NCI-H774 (cell line): ENCODE measurements at places on chromosomes 11 and 22.

DNA sequence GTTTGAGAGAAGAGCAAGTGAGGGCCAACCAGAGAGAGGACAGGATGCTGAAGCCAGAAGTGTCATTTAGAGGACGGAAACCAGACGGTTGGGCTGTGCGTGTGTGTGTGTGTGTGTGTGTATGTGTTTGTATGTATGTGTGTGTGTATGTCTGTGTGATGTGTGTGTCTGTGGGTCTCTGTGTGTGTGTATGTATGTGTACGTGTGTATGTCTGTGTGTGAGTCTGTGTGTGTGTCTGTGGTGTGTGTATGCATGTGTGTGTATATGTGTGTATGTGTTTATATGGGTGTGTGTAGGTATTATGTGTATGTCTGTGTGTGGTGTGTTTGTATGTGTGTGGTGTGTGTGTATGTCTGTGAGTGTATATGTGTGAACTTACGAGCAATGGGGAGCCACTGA, 77.7 kb upstream of the EIF3D start:
- no peak for DNase-seq

- DNase-seq, result no peak
These were observed 3.4 kb downstream of the DGCR6 start for GRCh38 chr22:18909556-18909955.

- peak; percentile 59 for DNase-seq
These were observed 518.7 kb downstream of the NTM start for GRCh38 chr11:131889146-131889577.

- DNase-seq, result no peak
These were observed 7.7 kb upstream of the GLYATL1B start for GRCh38 chr11:59078435-59078834.

DNA sequence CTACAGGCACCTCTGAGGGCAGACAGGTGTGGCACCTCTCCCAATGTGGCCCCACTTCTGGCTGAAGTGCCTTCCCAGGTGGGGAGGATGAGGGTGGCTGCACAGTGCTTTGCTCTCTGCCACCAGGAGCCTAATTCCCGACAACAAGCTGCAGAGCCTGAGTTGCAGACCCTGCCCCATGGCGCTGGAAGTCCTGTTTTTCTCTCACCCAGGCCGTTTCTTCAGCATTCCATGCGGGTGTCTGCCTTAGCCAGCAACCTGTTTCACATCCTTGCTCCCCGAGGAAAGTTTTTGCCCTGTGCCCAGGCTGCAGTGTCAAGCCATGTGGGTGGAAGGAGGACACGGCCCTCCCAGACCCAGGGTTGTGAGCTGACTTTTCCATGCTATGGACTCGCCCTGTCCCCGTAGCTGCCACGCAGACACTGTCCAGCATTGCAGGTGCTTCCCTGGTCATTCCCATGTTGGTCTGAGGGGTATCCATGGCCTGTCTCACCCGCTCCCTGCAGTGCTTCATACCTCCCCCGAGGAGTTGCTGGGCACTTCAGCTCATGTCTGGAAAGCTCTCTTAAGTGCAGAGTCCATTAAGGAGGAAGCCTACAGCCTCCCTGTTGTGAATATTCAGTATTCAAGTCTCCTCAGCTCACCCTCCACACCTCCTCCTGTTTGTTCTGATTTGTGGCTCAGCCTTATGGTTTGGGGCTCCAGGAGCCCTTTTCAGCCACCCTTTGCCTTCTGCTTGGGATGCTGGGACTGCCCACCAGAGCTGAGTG, 2.9 kb downstream of the DAGLA start:
- DNase-seq, result no peak

- DNase-seq, result no peak
These were observed 747 bp downstream of the NXF1 start for GRCh38 chr11:62804310-62805075.

- DNase-seq, result no peak
These were observed 10.6 kb downstream of the ACAT1 start for GRCh38 chr11:108131993-108132392.

DNA sequence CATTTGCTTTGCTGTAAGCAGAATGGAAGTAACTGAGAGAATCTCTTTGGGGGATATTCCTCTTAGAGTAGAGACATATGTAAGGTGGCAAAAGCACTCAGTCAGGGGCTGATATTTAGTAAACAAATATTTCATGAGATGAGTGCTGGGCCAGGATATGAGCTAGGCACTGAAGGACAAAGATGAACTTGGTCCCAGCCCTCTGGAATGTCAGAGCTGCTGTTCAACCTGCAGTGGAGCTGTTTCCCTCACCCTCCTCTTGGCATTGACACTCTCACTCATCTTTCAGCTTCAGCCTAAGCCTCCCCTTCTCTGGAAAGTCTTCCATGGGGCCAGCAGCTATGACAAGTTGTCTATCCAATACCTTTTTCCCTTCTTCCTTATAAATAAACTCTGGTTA, 22.2 kb downstream of the RASSF10 start:
- DNase-seq, result no peak

- DNase-seq, result no peak
These were observed 13.8 kb upstream of the TEF start for GRCh38 chr22:41367680-41368542.

- DNase-seq, result no peak
These were observed 14.7 kb upstream of the AMPD3 start for GRCh38 chr11:10440401-10440800.

DNA sequence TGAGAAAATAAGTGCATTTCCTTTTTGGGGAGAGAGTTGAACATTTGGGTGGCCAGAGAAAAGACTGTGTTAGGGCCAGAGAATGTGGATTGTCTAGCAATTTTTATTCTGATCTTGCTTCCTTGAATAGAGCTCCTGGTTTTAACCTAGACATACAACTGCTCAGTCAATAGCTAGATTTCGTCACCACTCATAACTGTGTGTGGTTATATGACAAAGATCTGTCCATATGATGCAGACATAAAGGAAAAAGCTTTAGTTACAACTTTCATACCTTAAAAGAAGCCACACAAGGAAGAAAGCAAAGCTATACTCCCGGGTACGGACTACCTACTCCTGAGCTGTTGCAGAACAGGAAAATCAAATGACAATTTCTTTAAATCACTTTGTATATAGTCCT, 37.2 kb downstream of the MS4A6A start:
- no peak for DNase-seq

- no peak for DNase-seq
These were observed 38.9 kb upstream of the MN1 start for GRCh38 chr22:27840436-27840835.

- peak; percentile 9 for DNase-seq
These were observed 32.7 kb downstream of the GRAMD4 start for GRCh38 chr22:46652847-46653331.

DNA sequence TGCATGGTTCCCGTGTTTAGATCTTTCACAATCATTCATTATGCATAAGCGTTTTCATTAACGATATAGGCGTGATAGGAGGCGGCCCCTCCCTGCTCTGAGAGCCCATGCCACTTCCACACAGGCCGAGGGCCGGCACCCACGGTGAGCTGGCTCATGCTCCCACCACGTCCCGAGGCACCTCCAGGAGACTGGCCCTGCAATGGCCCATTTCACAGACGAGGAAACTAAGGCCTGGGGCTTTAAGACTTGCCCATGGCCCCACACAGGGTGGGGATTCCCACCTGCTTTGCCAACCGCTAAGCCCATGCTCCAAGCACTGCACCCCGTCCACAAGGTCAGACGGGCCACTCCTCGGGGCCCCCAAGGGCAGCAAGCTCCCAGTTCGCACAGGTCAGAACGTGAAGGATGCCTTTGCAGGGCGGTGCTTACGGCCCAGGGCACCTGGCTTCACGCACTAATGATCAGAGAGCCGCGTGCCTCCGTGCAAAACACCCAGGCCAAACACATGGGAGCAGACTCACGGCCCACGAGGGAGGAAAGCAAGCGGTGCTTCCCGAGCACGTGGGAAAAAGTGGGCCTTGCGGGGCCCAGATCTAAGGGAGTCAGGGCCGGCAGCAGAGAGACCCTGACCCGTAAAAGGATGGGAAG, 8.3 kb downstream of the OSBPL5 start:
- no peak for DNase-seq
